Iris pigment epithelial cell (primary cell): ENCODE measurements at places on chromosomes 7 and 10.
A peak's percentile ranks its signal among the peaks of the same experiment; 100 is the strongest.

GRCh38 chr10:29588629-29589421 lies 45.9 kb downstream of the SVIL start:
- DNase-seq: peak; percentile 59

DNA sequence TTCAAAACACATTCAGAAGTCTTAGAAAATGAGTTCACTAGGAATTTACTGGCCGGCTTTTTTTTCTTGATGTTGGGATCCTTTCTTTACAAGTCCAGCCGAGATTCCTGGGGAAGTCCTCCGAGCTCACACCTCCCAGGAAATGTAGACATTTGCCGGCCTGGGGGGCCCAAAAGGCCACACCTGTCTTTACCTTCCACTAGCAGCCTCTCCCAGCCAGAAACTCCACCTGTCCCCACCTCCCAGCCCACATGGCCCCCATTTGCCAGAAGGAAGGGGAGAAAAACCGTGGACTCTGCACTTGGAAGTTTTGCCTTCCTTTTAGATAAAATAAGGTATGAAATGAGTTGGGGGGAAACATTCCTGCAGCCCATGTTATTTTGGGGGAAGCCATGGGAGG lies 27.6 kb upstream of the EMX2 start:
- no peak for DNase-seq

DNA sequence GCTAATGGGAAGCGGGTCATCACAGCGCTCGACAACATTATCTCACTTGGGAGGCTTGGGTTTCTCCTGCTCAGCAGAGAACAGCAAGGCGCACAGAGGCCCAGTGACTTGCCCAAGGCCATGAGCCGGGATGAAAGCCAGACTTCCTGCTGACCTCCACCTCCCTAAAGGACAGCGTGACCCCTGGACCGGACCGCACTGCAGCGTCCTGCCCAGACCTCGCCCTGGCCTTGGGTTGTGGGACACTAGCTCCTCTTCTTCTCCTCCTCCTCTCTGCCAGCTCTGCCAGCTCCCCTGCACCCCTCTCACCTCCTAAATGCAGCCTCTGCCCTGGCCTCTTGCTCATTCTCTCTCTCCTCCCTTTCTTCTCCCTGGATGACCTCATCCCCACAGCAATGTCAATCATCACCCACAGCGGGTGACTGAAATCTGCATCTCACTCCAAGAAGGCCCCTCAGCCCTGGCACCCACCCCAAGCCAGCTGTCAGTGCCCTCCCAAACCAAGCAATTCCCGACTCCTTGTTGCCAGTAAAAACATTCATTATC lies 19.4 kb downstream of the SPOCK2 start:
- peak; percentile 23 for DNase-seq

DNA sequence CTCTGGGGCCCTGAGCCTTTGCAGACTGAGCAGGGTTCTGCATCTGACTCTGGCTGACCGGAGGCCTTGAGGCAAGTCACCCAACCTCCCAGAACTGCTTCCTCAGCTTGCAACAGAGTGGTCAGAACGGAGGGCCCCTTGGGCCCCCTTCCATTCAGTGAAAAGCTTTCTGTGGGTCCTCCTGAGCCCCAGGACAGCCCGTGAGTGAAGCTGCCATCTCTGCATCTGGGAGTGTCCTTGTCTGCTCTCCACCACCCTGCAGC lies 224.7 kb downstream of the DNAJB6 start:
- DNase-seq: no peak

DNA sequence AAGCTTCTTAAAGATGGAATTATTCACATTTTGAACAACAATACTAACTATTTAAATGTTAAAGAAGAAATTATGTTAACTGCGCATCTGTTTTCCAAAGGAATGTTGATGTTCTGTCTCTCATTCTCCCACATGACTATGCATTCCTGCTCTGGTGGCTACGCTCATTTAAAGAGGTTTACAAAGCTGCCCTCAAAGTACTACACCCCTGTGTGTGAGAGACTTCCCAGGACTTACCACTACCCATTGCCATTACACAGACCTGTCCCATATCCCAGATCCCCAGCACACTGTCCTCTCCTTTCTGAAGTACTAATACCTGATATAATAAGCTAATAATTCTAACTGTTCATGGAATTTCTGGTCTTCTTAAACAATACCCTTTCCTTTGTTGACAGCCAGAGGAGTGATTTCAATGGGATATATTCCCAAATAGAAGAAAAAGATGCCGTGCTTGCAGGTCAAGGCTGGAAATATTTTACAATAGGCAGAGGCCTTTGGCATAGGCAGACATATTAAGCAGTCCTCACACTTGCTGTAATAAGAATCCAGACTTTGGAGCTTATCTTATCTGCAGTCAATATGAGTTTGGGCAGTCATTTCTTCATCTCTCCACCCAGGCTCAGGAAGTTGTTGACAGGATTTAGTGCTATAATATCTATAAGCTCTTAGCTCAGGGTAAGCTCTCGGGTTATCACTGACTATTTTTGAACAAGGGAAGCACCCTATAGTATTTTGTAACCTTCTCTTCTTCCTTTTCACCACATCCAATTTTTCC lies 12.2 kb downstream of the LIPF start:
- DNase-seq: no peak

GRCh38 chr10:18230794-18231193 lies 90.6 kb downstream of the CACNB2 start:
- peak; percentile 60 for DNase-seq

- DNase-seq: no peak
These were observed 140.9 kb downstream of the GALNT17 start for GRCh38 chr7:71272509-71273490.
